ENCODE measurements at places on chromosomes 7 and 10.

DNA sequence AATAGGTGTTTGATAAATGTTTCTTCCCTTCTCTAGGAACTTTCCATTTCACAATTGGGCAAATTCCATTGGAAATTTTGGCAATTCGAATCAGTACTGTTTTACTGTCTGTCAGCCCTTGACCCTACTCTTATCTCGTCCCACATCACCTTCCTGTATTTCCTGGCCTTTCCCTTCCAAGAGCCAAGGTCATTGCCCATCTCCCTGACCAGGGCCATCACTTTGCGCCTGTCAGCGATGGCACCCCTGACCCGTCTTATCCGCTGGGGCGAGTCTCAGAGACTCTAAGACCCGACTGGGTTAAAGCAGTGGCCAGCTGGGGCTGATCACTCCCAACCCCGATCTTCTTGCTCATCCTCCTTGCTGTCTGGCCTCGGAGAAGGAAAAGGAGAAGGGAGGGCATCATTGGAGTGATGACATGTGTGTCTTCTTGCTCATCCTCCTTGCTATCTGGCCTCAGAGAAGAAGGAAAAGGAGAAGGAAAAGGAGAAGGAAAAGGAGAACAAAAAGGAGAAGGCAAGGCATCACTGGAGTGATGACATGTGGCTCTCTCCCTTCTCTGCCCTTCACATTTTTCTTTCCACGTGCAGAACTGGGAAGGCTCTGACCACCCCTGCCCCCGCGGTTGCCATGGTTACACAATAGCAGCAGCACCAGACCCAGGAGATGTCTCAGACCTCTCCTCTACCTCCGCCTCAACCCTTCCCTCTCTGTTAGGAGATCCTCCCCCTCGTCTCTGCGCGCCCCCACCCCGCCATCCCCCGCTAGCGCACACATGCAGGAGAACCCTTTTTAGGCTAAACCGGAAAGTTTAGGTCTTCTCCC is 2.0 kb downstream of the SEMA3D start:
- no peak for DNase-seq

DNA sequence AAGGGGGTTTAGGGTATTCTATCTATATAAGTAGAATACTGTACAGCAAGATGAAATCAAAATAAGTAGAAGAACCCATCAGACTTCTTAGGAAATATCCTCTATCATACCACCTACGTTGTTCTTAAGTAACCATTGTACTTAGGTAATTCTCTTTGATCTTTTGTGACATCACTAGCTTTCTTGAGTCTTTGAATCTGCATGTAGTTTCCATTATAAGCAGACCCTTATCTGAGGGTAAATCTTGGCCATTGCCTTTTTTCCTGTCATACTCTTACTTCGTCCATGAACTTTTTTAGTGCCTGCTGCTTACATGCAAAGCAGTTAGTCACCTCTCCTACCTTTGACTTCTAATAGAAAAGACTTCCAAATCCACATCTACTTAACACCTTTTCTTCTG is 49.0 kb downstream of the WAC start:
- no peak for DNase-seq

DNA sequence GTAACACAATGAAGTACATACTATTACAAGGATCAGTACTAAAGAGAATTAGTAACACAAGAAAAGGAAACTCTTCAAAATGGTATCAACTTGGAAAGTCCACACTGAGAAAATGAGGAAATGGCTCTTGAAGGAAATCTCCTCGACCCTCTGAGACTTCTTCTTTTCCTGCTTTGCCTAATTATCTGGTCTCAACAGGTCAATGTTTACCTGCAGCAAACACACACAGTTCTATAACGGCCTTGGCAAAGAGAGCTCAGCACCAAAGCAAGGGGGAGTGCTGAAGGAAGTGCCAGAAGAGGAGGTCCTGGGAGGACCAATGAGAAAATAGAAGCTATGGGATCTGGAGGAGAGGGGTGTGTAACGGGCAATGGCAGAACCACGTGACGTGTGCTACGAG is 21.9 kb downstream of the CHCHD3 start:
- DNase-seq, result peak; percentile 19

GRCh38 chr7:127419196-127419595 is 26.7 kb upstream of the ZNF800 start:
- no peak for DNase-seq

- no peak for DNase-seq
Observed at GRCh38 chr7:80773787-80774508, 135.5 kb downstream of the CD36 start.

- DNase-seq, result peak; percentile 35
Observed at GRCh38 chr7:65339257-65339656, 34.4 kb upstream of the ZNF92 start.

GRCh38 chr7:159098811-159099655 is 45.6 kb downstream of the VIPR2 start:
- DNase-seq, result no peak

- DNase-seq, result no peak
Observed at GRCh38 chr10:17836942-17837341, 27.8 kb downstream of the MRC1 start.

GRCh38 chr10:24519950-24520349 is 203.7 kb downstream of the ARHGAP21 start:
- DNase-seq, result no peak

- no peak for DNase-seq
Observed at GRCh38 chr10:123771877-123772644, 105.9 kb downstream of the GPR26 start.

DNA sequence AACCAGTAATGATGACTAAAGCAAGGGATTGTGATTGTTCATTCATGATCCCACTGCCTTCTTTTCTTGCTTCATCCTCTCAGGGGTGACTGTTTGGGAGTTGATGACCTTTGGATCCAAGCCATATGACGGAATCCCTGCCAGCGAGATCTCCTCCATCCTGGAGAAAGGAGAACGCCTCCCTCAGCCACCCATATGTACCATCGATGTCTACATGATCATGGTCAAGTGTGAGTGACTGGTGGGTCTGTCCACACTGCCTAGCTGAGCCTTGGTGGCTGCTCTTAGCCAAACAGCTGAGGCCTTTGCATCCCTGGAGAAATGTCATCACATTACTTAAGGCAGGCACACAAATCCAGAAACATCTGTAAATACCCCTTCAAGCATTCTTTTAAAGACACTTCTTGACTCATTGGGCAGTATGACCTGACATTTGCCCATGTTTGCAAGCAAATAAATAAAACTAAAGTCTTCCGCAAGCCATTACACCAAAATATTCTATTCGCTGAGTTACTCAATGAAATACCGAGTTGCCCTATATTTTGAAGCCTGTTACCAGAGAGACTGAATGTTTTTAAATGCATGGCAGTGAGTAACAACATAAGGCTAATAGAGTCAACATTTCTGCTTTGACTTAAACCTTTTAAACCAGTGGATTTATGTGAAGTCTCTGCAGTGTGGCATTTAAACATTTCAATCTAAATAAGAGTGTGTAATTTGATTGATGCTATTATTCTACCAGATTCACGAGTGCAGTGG is 166.3 kb upstream of the LANCL2 start:
- DNase-seq, result no peak

DNA sequence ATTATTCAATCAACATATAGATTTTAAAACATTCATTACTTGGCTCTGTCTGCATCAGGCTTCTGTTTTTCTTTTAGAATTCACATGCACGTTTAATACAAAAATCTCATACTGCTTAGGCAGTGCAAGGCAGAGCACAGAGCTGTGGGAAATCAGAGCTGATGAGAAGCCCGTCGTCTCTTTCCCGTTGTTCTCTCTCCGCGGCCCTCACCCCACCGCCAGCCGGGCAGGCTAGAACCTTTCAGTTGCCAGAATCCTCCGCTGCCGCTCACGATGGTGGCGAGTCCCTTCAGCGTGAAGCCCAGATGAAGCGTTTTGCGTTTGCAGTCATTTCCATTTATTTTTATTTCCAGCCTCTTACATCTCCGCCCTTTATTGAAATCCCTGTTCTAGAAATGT is 648.2 kb downstream of the SDK1 start:
- no peak for DNase-seq

DNA sequence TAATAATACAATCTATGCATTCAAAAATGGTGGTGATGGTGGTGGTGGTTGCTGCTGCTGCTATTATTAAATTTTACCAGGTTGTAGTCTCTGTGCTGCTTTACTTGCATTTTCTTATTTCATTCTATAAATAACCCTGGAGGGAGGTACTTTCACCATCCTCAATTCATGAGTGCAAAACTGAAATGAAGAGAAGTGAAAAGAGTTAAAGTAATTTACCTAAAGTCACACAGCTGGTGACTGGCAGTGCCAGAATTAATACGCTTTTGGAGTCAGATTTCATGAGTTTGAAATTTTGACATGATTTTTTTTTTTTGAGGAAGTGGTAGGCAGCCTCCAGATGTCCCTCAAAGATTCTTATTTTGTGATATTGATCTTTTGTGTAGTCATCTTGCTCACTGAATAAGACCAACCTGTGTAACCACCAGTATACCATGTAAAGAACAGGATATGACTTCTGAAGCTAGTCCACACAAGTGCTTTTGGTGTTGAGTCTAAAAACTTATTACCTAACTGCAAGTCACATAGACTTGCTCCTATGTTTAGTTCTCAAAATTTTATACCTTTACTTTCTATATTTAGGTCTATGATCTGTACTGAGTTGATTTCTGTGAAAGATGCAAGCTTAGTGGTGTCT is 218.8 kb downstream of the ZWINT start:
- peak; percentile 12 for DNase-seq

DNA sequence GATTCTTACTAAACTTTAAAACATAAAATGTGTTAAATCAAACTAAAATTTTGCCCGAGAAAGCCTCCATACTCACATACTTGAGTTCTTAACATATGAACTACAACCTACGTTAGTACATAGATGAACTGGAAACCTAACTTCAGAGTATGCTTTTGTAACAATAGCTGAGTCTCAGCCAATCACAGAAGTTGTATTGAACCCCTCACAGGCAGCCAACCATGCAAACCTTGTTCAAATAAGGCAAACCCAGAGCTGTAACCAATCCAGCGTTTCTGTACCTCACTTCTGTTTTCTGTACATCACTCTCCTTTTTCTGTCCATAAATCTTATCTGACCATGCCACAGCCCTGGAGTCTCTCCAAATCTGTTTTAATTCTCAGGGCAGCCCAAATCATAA is 157.3 kb upstream of the COL1A2 start:
- DNase-seq, result no peak

DNA sequence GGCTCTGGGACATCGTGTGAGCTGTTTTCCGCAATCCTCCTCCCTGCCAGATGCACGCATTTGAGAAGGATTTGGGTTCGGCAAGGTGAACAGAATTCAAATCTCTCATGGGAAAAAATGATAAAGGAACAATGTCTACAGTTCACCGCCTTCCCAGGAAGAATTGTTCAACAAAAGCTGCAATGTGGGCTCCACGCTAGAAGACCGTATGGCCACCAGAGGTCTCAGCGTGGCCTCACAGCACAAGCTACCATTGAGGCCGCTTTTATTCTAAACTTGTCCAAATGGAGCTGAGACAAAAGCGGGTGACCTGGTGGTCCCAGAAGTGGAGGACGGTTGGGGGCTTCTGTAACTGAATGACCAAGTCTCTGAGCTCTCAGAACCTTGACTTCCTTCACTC is 733.1 kb downstream of the PARD3 start:
- no peak for DNase-seq

- DNase-seq, result no peak
Observed at GRCh38 chr7:156979711-156980110, 30.2 kb downstream of the NOM1 start.

DNA sequence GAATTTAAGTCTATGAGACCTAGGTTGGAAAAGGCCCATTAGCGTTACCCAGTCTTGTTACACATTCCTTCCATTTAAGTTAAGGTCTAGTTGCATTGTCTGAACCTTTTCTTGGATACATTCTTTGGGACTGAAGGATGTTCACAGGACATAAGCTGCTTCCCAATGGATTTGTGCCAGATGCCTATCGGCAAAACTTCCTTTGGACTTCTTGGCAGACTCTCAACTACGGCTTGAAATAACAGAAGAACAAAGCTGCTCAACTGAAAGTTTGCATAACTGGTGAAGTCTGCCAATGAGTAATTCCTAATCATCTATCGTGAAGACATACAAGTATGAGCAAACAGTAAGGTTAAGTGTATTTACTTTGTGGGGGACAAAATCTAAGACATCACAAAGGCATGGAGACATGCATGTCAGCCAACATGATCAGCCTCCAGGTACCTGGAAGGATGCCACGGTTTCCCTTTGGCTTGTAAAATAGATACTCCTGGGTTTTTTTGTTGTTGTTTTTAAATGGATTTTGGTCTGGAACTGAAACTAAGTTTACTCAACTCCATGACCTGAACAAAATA is 35.4 kb downstream of the MALSU1 start:
- peak; percentile 93 for DNase-seq

- DNase-seq, result no peak
Observed at GRCh38 chr10:65430979-65431378, 1494.9 kb upstream of the LRRTM3 start.

DNA sequence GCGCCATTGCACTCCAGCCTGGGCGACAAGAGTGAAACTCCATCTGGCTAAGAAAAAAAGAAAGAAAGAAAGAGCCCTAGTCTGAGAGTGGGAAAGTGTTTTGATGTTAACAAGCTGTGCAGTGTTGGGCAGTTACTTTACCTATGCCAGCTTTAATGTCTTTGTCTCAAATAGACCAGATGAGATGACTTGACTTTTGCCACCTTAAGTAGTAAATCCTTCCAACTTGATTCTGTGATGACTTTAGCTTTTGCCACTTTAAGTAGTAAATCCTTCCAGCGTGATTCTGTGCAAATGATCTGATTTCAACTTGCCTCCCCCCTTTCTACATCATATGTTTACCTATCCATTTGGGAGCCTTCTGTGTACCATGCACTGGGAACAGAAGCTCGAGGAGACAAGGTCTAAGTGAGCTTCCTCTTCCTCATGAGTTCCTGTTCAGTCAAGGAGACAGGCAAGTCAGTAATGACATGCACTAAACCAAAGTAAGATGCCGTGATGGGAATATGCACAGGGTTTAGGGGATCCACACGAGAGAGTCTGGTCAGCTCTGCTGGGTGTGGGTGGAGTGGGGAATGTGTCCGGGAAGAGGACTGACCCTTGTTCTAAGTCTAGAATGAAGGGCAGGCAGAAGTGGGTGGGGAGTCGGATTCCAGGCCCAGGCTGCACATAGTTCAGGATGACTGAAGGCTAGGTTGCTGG is 17.2 kb downstream of the INPP5F start:
- no peak for DNase-seq

DNA sequence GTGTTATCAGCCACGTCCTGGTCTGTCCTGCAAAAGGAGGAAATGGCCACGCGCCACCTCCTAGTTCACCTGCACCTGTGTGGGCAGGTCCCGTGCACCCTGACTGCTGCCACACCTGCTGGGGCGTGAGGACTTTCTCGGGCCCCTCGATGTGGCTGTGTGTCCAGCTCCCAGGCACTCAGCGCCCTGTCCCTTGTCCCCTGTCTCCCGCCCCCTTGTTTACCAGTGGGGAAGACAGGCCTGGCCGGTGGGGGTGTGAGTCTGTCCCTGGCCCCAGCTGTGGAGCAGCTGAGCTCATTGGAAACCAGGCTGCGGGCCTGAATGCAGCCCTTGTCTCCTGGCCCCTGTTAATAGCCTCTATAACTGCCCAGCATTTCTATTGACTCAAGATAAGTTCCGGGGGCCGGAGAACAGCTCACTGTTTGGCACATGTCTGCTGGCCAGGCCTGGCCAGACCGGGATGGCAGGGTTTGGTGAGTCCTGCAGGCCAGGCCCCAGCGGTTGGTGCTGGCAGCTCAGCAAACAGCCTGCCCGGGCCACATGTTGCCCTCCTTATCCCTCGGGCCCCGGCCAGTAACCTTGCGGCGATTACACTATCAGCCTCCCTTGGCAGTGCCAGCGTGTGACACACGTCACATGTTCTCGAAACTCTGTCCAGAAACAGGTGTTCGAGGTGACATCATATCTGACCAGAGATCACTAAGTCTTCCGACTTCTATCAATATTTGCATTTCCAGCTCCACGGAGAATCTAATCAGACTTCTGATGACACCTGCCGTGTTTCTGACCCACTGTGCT is 52.1 kb downstream of the FOXL3 start:
- peak; percentile 46 for DNase-seq

All from T47D (cell line).